CD4-positive, alpha-beta T cell treated with Interleukin-17A for 4 hours (primary cell): ENCODE measurements at places on chromosomes 13 and 19.

- no peak for DNase-seq
These were observed 116.2 kb downstream of the TBC1D4 start for GRCh38 chr13:75365724-75366173.

DNA sequence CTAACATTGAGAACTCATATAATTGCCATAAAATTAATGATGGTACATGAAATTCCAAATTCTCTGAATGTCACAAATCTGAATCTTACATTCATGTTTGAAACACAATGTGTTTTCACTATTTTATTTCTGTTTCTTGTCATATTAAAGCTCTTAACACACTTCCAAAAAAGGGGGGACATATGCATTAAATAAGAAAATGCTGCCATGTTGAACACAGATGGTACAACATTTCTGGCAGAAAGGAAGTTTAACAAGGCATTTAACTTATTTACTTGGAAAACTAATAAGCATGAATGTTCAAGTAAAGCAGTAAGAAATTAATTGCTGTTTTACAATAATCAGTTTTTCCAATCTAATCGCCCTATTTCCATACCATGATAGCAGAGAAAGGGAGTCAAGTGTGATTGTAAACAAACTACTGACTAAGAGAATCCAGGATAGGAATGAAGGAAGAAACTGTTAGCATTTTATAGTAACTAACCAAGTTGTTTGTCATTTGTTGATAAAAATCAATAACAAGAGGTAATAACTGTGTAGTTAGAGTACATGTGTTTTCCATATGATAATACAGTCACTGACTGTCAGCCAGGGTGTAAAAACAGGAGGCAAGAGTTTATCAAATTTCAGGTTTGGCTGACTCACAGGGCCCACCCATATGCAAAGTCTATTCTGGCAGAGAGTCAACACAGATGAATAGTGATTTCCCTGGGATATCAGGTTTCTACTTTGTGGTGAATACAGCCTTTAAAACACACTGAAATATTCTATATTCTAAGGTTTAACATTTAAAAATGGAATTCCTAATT, 5.7 kb upstream of the FOXO1 start:
- DNase-seq, result no peak

GRCh38 chr13:40508127-40508526, 158.3 kb downstream of the FOXO1 start:
- no peak for DNase-seq

- peak; percentile 75 for DNase-seq
These were observed at the start of gene WDR87 for GRCh38 chr19:37905946-37906868. TSS of gene WDR87 (minus strand) at chr19:37906594. CDS start at chr19:37898239, 8,355 bp downstream.

- peak; percentile 62 for DNase-seq
These were observed at the start of gene SLC8A2 for GRCh38 chr19:47471733-47472457. TSS of gene SLC8A2 (minus strand) at chr19:47471893. CDS start at chr19:47466403, 5,490 bp downstream.

- no peak for DNase-seq
These were observed 1152.9 kb downstream of the PCDH9 start for GRCh38 chr13:66077132-66077689.

DNA sequence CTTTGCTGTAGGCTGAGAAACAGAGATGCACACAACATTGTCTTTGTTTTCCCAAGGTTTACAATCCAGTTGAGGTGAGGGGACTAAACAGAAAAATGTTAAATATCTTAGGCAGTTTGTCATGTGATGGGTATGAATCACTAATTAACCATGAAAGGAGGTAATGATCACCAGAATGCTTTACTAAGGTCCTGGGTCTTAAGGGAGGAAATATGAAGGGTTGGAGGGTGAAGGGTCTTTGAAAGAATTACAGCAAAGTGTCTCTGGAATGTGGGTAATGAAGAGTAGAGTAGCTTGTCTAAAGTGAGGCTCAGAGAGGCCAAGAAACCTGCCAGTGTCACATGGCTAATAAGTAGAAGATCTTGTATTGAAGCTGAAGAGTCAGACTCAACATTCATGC, 19.0 kb downstream of the BIVM start:
- DNase-seq, result no peak

GRCh38 chr13:108993346-108993745, 363.9 kb downstream of the MYO16 start:
- DNase-seq, result no peak

DNA sequence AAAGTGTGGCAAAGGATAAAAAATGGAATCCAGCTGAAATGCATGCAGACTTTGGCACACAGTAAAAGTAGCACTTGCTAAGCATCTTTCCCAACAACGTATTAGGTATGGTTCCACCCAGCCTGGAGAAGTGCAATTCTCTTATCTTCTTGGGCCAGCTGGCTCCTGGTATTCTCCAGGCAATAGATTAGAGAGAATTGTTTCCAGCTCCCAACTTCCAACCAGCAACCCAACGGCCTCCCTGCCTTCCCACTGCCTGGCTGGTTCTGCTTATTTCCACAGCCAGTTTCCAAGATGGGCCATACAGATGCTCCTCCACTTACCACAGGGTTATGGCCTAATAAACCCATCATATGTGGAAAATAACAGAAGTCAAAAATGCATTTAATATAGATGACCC, 133.4 kb downstream of the OXGR1 start:
- no peak for DNase-seq

GRCh38 chr19:2543463-2544442, 67.8 kb downstream of the GADD45B start:
- peak; percentile 87 for DNase-seq

- no peak for DNase-seq
These were observed 1637.4 kb downstream of the PCDH9 start for GRCh38 chr13:65592731-65593130.

DNA sequence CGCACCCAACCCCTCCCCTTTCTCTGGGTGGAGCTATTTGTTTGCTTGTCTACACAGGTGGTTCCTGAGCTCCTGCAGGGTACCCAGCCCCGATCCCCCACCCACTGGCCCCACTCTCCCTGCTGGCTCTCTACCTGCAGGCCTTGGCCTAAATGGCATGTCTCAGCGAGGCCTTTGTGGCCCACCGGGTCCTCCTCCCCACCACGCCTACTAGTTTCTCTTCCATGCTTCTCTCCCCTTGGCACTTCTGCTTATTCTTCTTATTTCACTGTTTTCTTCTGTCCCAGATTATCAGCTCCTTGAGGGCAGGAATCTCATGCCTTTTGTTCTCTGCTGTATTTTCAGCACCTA, 57.4 kb upstream of the ZNF536 start:
- DNase-seq, result no peak

DNA sequence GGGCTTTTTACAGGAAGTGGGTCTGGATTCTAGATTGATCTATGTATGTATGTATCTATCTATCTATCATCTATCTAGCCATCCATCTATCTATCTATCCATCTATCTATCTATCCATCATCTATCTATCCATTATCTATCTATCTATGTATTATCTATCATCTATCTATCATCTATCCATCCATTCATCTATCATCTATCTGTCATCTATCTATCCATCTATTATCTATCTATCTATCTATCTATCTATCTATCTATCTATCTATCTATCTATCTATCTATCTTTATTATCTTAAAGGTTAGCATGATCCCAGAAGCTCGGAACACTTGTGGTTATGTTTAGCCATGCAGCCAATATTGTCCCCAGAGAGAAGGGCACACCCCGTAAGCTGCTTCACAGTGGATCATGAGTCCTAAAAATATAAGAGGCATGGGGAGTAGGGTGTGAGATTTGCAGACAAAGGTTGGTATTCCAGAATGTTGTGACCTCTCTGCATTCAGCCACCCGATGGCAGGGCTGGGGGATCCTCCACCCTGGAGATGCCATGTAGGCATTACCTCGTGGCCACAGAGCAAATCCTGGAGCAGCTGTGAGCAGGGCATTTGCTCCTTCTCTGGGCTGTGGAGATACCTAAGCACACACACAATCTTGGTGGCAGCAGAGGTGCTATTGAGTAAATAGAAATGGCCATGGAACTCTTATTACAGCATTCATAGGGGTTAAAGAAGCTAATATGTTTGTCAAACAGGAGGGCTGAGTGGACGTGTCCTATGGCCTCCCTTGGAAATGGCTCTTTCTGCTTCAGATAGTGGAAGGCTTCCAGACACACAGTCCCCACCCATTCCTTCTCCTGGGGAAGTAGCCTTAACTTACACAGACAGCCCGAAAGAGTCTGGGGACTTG, 310.0 kb upstream of the TSHZ3 start:
- no peak for DNase-seq

DNA sequence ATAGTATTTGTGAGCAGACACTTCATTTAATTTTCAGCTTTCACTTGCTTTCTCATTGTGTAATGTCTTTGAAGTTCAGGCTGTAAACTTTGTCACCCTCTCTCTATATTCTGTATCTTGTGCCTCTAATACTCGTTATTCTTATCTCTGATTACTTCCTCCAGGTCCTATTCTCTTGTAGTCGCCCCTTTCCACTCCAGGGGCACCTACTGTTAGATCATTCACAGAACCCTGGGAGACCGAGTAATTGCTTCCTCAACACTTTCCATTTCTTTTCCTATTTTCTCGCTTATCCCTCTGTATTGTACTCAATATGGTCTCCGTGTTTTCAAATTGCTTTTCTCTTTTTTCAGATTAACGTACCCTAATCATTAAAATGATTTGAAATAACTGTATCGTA, 93.9 kb upstream of the TDRD3 start:
- DNase-seq, result no peak

GRCh38 chr13:19658831-19659230, 25.4 kb downstream of the MPHOSPH8 start:
- no peak for DNase-seq

DNA sequence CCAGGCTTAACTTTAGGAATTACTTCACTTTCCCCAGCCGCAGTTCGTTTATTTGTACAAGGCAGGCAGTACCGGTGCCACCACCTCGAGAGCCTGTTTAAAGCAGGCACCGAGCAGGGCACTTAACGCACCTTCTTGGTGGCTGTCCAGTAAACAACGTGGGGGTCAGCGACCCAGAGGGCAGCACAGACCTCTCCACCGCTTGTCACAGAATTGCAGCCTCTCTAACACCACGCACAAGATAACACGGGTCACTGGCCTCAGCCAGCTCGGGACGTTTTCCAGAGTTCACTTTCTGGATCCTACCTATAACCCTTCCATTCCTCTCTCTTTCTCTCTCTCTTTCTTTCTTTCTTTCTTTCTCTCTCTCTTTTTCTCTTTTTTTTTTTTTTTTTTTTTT, 16.8 kb upstream of the ELAVL1 start:
- DNase-seq, result no peak

DNA sequence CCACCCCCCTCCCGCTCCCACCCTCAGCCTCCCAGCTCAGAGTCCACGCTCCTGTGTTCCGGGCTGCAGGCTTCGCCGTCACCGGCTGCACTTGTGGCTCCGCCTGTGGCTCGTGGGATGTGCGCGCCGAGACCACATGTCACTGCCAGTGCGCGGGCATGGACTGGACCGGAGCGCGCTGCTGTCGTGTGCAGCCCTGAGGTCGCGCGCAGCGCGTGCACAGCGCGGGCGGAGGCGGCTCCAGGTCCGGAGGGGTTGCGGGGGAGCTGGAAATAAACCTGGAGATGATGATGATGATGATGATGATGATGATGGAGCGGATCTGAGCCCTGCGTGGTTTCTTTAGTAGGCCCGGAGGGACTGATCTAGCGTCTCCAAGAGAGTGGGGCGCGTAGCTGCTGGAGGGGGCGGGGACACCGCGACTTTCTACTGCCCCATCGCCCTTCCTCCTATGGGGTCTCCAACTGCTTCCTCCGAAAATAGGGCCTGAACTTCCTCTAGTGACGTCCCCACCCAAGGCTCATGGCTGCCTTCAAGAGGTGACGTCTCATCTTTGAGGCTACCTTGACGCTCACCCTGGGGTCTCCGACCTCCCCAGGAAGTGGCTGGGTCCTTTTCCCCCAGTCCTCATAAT, 1.4 kb downstream of the RETN start:
- DNase-seq, result peak; percentile 18
